ENCODE measurements at places on chromosomes 3 and 15.
A peak's percentile ranks its signal among the peaks of the same experiment; 100 is the strongest.

- no peak for DNase-seq
Measured at GRCh38 chr15:94086341-94086740, 145.0 kb upstream of the MCTP2 start.

GRCh38 chr3:77421916-77422315 is 382.0 kb downstream of the ROBO2 start:
- no peak for DNase-seq

GRCh38 chr15:54017959-54018358 is 39.7 kb downstream of the UNC13C start:
- no peak for DNase-seq

- no peak for DNase-seq
Measured at GRCh38 chr3:69386556-69387385, 883 bp upstream of the FRMD4B start.

DNA sequence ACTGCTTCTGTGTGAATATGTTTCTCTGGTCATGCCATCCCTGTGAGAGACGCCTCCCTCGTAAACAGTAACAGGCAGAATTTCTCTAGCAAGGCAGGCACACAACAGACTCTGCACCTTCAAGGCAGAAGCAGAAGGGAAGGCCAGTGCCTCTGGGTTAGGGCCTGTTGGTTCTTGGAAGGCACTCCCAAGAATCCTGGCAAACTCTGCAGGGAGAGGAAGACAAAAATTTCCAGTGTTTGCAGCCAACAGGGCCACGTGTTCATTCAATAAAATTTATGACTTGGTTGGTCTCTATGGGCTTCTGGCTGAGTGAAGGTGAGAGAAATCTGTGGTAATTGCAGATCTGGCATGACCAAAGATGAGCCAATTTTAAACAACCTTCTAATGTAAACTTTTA is 39.3 kb downstream of the NFKBIZ start:
- no peak for DNase-seq

DNA sequence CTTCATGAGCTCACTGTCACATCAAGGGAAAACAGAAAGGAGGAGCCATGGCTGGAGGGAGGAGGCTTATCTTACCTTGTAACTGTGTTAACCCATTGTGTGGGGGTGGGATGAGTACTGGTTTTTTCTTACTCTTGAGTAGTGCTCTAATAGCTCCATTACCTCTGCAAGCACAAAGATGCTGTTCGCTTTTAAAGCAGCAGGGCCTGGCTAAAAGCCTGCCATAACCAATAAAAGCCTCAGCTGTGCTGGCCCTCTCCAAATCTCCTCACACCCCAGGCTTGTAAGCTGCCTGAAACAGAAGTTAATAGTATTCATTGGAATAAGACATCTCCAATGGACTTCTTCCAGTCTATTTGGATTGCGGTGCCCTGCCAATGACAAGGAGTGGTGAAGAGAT is 544.1 kb downstream of the TUSC7 start:
- DNase-seq, result no peak

- no peak for DNase-seq
Measured at GRCh38 chr3:78895528-78895927, 872.3 kb downstream of the ROBO1 start.

DNA sequence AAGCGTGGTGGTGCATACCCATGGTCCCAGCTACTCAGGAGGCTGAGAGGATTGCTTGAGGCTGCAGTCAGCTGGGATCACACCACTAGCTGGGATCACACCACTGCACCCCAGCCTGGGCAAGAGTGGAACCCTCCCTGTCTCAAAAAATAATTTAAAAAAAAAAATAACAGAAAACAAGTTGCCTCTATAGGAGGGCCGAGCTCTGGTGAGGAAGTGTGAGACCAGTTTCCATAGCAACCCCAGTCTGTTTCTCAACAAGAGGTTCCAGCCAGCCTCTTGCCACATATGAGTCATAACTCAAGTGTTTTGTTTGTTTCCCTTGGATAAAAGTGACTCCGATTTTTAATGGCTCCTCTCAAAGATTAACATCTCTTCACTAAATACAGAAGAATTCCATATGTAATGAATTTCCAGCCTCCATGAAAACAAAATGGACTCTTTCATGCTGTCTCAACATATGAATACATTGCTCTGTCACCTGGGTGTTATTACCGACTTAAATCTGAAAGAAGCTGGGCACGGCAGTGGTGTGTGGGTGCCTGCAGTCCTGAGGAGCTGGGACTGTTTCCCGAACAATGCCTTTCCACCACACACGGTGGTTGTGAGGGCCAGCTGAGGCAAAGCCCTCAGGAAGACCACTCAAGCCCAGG is 19.7 kb downstream of the TMEM43 start:
- peak; percentile 55 for DNase-seq

DNA sequence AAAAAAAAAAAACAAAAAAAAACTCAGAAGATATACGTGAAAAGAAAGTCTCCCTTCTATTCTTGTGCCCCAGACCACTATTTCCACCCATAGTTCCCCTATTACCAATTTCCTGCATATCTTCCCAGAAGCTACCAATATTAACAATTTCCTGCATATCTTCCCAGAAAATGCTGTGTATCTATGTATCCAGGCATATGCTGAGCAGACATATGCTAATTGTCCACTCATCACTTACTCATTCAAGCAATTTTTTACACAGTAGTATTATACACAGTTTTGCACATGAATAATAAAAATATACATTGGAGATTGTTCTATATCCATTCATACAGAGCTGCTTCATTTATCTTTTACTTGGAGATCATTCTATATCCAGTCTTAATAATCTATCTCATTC is 12.6 kb upstream of the SLMAP start:
- DNase-seq, result no peak

DNA sequence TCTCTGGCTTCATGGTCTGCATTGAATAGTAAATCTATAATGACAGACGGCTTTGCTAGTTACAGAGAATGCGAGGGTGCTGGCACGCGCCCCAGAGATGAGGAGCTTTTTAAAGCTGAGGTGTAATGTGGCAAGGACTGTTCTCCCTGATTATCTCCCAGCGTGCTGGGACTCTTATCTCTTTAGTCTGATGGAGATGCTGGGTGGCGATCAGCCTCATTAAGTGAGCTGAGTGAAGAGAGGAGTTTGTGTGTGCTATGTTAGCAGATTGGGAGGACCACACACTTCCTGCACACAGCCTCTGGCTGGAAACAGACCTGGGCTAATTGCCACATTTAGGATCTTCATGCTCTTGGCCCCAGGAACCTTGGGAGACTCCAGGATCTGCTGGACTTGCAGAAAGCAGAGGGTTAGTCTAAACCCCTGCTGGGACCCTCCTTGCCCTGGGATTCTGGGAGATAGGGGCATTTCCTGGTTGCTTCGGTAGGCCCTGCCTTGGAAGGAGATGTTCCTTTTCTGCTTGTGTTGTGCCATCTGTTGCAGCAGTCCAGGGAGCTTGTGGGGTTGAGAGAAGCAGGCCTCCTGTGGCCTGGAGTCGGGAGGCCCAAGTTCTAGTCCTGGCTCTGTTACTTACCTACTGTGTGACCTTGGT is 15.0 kb downstream of the PDIA5 start:
- no peak for DNase-seq

GRCh38 chr3:4492208-4493013 is 737 bp upstream of the ITPR1 start:
- DNase-seq, result peak; percentile 46

DNA sequence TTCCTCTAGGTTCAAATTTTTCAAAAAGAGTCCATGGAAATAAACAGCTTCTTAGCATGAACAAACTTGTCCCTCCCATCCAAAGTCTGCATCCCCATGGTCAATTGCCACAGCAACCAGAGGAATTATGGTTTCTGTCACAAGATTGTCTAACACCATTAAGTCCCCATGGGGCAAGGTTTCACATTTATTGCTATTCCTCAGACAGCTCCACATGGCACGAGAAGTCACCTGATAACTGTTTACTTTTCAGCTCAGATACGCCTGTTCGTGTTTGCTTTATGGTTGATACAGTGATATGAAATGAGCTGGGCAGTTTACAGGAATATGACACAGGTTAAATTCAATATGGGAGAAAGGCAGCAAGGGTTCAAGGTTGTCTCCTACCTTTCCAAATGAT is 37.9 kb upstream of the MUC13 start:
- no peak for DNase-seq

- DNase-seq, result no peak
Measured at GRCh38 chr3:88758676-88759075, 348.7 kb upstream of the EPHA3 start.

DNA sequence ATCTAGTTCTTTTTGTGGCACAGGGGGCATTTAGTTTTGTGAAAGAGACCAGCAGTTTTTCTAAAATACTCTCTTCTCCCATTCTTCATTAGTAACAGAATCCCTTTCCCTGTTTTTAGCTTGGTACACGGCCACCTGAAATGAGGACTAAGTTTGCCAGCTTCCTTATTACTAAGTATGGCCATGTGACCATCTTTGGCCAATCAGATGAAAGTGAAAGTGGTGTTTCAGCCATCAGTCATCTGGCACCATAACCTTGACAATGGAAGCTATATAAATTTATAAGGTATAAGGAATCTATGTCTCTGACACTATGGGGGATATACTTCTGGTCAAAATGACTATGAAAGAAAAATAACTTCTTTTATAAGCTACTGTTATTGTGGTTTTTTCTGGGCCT is 570.4 kb downstream of the AGBL1 start:
- DNase-seq, result no peak

GRCh38 chr15:74403991-74404563 is 29.7 kb downstream of the SEMA7A start:
- DNase-seq, result no peak

- no peak for DNase-seq
Measured at GRCh38 chr3:10753964-10754363, 62.1 kb upstream of the SLC6A11 start.

DNA sequence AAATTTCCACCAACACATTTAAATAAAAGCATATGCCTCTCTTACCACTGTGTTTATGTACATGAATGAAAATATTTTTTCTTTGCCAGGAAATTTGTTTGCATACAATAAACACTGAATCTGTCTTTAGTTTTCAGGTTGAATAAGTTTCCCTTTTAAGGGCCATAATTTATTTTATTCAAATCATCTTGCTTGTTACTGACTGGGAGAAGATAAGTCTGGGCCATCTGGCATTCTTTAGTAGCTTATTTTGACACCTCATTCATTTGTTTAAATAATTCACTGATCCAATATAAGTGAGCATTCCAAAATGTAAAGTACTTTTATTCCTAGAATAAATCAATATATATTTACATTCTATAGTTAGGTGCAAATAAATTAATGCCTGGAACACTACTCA is 1001.3 kb downstream of the PLOD2 start:
- no peak for DNase-seq

DNA sequence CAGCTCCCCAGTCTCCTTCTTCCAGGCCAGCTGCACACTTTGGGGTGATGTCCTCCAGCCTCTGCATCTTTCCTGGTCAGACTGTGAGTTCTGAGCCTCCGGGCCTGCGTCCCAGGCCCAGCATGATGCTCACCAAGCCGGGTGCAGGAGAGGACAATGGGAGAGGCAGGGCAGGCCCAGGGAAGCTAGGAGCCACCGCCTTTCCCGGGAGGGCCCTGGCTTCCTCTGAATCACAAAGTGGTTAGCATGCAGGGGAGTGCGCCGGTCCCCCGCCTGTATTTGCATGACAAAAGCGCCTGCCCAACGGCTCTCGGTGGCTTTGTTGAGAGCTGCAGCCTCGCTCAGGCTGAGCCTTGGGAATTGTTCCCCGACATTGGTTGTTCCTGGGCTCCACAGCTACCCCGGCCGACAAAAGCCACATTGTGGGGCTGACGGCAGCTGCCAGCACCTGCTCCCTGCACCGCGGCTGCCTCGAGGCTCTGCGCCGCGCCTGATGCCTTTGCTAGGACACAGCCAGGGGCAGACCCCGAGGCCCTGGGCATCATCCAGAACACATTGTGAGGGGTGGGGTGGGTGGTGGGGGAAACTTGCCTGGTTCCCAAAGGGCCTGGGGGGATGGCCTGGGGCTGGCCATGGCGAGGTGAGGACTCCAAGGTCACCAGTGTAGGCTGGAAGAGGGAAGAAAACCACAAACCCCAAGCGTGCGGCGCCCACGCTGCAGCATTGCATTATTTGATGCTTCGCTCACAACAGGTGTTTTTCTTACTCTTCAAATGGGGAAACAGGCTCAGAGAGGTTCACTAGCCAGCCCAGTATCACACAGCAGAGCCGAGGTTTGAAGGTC is 20.0 kb upstream of the KLF13 start:
- no peak for DNase-seq

DNA sequence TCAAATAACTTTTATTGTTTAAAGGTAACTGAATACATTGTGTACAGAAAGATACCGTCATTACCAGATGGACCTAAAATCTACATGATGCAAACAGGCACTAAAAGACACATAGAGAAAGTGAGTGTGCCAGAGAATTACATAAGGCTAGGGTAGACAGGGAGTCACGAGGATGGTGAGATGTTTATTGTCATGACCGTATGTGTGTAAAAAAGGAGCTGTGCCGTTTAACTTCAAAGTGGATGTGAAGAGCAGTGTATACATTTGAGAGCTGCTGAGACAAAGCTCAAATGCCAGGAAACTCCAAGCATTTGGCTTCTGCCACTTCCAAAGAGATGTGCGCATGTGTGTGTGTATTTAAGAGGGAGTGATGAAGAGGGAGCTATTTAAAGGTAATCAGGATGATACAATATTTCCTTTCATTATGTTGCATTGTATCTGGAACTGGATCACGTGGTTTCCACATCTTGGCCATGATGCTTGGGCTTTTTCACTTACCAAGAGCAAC is 51.4 kb upstream of the IGF1R start:
- DNase-seq, result no peak

DNA sequence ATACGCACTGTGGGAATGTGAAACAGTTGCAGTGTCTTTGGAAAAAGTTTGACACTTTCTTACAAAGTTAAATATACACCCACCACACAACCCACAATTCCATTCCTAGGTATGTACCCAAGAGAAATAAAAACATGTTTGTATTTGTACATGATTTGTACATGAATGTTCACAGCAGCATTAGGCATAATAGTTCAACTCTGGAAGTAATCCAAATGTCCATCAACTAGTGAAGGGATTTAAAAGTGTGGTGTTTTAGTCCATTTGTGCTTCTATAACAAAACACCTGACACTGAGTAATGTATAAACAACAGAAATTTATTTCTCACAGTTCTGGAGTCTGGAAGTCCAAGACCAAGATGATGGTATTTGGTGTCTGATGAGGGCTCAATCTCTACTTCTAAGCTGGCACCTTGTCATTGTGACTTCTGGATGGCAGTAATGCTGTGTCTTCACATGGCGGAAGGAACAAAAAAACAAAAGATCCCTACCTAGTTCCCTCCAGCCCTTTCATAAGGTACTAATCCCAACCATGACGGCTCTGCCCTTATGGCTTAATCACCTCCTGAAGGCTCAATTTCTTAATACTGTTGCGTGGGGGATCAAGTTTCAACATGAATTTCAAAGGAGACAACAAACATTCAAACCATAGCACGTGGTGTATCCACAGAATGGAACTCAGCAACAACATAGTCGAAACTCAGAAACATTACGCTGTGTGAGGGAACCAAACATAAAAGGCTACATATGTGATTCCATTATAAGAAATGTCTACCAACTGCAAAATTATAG is 120.5 kb downstream of the AQP9 start:
- DNase-seq, result no peak

GRCh38 chr15:65091946-65092770 is 15.6 kb downstream of the KBTBD13 start:
- DNase-seq, result no peak

Data from T-cell (primary cell).